ENCODE measurements at places on chromosomes 2 and 18.
A peak's percentile ranks its signal among the peaks of the same experiment; 100 is the strongest.

DNA sequence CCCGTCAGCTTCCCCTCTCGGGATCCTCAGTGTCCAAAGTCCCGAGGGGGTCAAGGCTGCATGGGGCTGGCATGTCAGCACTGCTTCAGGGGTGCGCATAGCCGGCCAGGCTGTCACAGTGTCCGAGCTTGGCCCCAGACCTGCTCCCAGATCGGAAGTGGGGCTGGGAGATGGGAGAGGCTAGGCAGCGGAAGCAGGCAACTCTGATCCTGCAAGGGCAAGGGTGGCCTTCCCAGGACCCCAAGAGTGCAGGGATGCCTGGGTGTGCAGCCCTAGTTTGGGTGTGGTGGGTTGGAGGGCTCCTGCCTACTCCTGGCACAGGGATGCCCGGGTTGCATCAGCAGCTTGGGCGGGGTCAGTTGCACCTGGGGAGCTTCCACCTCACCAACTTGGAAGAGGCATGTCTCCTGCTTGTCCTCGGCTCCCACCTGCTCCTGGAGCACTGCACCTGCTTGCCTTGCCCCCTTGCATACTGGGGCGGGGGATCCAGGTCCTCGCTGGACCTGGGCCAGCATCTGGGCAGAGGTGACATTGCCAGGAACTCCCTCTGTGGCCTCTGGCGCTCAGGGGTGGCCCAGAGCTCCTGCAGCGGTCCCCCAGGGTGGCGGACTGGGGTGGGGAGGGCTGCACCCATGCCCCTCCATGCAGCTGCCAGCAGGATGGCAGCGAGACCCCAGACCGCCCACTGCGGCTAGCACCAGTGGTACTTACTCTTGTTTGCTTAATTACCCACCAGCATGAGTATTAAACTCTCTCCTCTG, 41.3 kb downstream of the CBLN2 start:
- DNase-seq = no peak

GRCh38 chr2:145596416-145596815, 1076.5 kb upstream of the ZEB2 start:
- no peak for DNase-seq

- no peak for DNase-seq
These were observed 34.5 kb upstream of the CCDC93 start for GRCh38 chr2:118048401-118048800.

- DNase-seq = no peak
These were observed 70.6 kb downstream of the LYPD6 start for GRCh38 chr2:149400997-149401396.

DNA sequence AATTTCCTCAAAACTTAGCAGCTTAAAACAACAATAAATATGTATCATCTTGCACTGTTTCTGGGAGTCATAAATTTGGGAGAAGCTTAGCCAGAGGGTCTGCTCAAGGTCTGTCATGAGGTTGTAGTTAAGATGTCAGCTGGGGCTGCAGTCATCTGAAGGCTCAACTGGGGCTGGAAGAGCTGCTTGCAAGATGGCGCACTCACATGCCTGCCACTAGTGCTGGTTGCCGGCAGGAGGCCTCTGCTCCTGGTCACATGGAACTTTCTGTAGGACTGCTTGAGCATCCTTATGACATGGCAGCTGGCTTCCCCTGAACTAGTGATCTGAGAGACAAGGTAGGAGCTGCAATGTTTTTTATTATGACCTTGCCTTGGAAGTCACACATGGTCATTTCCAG, 215.5 kb upstream of the HAAO start:
- DNase-seq = no peak

DNA sequence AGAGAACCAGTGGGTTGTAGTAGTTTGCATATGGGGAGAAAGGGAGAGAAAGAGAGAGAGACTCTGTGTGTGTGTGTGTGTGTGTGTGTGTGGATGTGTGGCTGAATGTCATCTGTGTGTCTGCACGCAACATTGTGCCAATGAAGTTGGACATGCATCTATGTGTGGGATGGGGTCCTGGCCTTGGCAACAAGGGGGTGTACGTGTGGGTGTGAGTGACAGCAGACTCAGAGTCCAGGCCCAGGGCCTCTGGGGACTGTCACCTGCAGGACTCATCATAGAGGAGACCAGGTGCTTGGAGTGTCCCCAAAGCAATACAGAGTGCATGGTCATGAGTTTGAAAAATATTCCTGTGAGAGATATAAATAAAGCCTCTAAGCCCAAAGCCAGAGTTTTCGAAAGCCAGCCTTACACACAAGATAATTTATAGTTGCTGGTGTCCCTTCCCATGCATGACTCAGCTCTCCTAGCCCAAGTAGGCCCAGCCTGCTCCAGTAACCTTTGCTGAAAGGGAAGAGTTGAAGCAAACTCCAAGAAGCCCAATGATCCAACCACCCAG, 59.9 kb downstream of the TNP1 start:
- DNase-seq = no peak

DNA sequence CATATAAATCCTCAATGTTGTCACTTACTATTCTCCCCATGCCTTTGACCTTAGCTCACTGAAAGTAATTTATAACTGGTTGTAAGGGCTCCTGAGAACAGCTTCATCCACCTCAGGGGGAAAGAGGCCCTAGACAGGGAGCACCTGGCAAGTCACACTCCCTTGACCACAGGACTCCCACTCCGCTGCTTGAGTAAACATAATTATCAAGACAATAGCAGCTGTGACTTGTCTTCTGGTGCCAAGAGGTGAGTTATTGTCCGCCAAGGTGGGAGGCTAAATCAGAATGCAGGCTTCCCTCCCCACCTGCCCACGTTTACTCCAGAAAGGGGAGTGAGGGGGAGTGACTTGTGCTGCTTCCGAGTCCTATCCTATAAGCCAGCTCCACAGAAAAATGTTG, 230.6 kb upstream of the LRATD1 start:
- no peak for DNase-seq

GRCh38 chr2:234193977-234194563, 143.6 kb downstream of the SPP2 start:
- no peak for DNase-seq

DNA sequence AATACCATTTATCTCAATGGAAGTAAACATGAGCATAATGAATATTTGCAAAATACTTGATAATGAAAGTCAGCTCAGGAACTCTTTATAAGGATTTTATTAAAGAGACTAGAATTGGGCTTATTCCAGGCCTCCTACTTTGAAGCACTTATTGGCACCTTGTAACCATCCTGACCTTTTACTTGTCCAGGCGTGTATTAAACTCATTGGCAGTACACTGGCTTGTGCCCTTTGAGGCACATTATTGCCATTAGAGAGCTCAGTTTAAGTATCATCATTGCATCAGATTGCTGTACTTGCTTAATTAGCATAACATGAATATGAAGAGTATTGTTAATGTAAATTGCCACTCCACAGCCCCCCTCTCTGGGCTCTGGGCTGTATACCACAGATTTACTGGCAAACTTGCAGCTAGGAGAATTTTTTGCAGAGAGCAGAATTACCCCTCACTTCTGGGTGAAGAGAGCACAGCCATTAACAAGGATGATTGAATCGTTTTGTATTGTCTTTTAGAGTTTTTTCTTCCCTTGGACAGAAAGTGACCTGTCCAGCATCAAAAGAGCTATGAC, 72.5 kb downstream of the XIRP2 start:
- no peak for DNase-seq

DNA sequence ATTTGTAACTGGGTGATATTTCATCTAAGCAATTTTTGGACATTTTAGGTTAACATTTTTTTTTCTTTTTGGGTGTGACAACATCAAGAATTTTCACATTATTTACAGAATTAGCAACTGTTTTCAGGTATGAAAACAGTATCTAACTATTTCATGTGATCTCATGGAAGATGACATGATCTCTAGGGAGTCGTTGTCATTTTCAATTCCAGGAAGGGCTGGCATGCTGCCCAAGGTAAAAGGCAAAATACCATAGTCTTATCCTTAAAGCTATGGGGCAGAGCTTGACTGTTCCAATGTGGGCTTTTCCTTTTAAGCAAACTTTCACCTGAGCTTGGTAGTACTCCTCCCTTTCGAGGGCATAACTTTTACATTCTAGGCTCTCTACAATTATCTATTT, 443.7 kb downstream of the DSEL start:
- no peak for DNase-seq

- DNase-seq = no peak
These were observed 63.3 kb downstream of the DTNA start for GRCh38 chr18:34773378-34773777.

DNA sequence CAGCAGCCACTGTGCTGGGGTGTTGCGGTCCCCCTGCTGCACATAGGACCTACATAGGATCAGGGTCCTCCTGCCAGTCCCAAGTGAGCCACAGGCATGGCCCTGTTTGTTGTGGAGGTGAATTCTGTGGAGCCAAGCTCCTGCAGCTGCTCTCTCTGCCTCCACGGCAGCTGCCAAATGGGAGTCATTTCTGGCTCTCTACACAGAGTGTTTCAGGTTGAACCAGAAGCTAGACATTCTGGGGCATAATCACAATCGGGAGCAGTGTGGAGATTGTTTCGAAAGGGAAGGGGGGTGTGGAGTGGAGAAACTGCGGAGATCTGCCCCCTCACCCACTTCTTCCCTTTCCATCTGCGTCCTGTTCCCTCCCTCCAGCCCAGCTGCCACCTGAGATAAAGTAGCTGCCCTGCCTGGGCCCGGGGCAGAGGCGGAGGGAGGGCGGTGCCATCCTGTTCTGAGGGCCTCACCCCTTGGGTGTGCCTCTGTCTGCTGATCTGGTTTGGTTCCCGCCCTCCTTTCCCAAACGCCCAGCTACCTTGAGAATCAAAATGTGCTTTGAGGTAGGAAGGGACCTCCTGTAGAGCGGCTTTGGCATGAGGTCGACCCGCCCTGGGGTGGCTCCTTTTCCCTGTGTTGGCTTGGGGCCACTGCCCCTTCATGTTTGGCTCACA, 139.4 kb downstream of the WDSUB1 start:
- peak; percentile 22 for DNase-seq

DNA sequence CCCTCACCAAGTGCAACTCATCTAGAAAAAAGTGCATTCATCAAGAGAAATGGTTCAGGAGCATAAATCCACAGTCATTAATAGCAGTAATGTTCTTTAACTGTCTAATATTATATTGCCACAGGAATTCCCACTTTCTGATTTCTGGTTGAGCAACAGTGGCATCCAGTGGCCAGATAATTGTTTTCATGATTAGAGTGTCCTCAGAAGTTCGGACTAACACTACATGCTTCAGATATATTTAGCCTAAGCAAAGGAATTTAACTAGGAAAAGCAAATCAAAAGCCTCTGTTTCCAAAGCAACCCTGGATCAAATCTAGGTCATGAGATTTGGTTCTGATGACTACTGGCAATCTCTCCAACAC, 9.8 kb upstream of the ERBB4 start:
- no peak for DNase-seq

- no peak for DNase-seq
These were observed 102.2 kb upstream of the FZD7 start for GRCh38 chr2:201931475-201931874.

DNA sequence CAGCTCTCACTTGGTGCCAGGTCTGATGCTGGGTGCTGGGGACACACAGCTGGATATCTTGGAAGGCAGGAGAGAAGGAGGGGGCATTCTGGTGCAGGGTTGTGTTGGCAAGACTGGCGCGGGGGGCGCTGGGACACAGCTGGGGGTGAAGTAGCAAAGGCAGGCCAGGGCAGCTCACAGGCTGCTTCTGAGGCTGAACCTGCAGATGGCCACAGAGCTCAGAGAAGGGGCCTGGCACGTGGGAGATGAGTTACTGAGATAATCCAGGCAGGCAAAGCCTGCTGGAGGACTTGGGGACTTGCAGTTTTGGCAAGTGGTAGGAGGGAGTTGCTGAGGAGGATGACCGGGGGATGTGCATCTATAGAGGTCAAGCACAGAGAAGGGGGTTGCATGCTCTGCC, 16.2 kb upstream of the DGKD start:
- DNase-seq = no peak

- DNase-seq = peak; percentile 24
These were observed 66.0 kb upstream of the PMAIP1 start for GRCh38 chr18:59833785-59834184.

DNA sequence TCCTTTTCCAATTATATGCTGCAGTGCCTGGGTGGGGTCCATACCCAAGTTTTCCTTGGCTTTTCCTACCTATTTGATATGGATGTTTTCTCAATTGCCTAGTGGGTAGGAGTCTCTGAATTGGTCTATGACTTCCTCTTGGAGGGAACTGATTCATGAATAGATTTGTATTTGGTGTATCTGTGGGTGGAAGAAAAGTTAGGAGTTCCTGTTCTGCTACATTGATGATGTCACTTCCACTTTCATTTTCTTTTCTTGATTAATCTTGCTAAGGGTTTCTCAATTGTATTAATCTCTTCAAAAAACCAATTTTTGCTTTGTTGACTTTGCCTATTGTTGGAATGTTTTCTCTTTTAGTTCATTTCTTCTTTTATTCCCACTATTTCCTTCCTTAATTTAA, 37.4 kb upstream of the SLC9A2 start:
- no peak for DNase-seq

GRCh38 chr2:72755647-72756423, 70.0 kb downstream of the EXOC6B start:
- DNase-seq = no peak

DNA sequence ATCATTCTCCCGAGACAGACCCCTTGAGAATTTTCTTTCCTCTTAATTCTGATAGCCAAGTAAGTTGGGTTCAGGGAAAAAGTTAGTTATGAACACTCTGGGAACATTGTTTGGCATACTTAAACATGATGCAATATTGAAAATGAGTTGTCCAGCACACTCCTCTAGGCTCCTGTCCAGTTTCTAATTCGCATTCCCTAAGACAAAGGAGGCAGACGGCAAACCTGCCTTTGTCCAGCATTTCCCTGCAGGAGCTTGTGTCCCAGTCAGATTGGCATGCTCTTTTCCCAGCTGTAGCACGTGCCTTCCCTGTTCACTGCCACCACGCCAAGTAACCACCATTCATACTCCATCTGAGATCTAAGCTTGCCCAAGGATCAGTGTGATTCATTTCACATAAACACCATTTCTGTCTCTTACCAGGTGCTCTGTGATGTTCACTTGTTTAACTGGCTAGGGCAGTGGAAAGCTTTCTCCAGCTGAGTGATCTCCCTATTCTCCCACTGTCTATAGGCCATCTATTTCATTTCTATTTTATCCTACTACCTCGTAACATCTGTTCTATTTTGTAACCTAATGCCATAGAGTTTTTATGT, 150.0 kb upstream of the EPB41L3 start:
- no peak for DNase-seq

DNA sequence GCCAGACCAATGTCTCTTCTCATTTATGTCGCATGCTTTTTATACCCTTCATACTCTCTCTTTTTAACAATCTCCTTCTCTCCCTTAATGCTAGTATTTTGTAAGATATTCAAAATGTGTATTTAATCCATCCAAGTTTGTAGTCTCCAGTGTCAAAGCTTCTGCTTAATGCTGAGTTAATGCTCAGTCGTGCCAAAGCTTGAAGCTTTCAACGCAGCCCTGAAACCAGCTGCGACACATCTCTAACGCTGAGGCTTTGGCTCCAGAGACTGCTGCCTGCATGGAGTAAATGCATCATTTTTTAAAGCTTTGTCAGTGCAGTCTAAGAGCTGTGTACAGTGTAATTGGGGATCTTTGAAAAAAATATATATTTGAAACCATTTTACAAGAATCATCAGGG, 2108.8 kb upstream of the PIK3C3 start:
- no peak for DNase-seq

DNA sequence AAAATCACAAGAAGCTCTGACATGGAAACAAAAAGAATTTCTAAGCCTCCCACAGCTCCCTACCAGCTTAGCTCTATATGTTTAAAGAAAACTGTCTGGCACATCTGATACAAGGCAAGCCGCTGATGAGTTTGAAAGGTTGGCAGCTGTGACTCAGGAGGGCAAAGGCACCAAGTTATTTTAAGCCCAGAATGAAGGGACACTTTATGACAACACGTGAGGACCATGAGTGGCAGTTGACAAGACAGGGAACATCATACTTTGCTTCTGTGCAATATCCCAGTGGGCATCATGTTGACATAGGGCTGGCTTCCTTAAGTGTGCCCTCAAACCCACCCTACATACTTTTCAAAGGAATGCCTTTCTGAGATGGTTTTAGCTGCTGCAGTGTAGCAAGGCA, 272.9 kb downstream of the CLIP4 start:
- no peak for DNase-seq

All from activated CD4-positive, alpha-beta T cell treated with anti-CD3 and anti-CD28 coated beads for 48 hours (primary cell).